HEK293T (cell line): ENCODE measurements at places on chromosomes 5 and 9.

- DNase-seq, result no peak
Observed at GRCh38 chr5:158756871-158757270, 342.8 kb downstream of the EBF1 start.

DNA sequence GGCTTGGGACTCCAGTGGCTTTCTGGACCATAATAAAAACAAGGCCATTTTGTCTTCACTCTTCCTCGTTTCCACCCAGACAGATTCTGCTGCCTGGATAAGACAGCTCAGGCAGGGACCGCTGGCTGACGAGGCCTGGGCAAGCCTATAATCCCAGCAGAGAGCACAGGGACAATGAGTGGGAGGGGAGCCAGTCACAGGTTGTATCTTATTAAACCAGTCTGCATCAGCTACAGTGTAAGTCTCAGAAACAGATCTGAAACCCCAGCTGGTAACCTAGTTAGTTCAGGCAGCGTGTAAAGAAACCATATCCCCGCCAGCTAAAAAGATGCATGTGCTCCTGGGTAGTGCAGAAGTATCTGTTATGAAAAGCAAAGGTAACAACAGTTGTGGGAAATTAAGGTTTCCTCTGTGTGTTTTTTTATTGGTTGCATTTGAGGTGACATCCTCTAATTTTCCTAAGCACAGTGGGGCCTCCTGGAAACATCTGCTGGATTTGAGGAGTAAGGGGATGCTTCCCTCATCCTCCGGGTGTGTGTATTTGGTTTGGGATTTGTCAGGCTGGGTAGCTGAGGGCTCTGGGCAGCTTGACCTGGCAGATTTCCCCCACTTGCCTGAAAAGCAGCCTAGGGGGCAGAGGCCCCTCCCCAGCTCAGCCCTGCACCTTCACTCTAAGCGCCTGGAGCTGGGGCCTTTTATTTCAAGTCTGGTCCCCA lies 15.2 kb upstream of the TAL2 start:
- no peak for DNase-seq

DNA sequence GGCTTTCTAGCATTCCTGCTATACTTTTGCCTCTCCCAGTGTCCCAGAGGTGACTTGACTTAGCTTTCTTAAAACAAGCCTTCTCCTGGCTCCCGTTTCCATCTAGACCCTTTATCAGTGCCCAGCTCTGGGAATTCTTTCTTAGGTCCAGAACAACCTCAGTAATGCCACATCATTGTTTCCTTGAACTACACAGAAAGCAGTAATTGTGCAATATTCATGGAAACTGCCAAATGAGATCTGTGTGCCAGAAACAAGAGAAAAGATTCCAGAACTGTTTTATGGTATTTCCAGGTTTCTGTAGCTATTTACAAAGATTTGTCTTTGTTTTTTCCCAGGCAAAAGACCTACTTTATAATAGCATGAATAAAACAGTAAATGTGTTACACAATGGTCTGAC lies 391.3 kb downstream of the SLCO4C1 start:
- DNase-seq, result no peak

GRCh38 chr5:31213705-31214121 lies 20.2 kb downstream of the CDH6 start:
- DNase-seq, result no peak

DNA sequence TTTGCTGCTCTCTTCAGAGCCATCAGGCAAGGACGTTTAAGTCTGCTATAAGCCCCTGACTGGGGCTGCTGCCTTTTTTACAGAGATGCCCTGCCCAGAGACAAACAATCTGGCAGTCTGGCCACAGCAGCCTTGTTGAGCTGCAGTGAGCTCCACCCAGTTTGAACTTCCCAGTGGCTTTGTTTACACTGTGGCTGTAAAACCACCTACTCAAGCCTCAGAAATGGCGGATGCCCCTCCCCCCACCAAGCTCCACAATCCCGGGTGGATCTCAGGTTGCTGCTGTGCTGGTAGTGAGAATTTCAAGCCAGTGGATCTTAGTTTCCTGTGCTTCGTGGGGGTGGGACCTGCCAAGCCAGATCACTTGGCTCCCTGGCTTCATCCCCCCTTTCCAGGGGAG lies 59.7 kb upstream of the SNCAIP start:
- no peak for DNase-seq

GRCh38 chr5:107808671-107809137 lies 138.0 kb upstream of the EFNA5 start:
- peak; percentile 63 for DNase-seq
